Activated CD4-positive, alpha-beta T cell treated with anti-CD3 and anti-CD28 coated beads for 48 hours (primary cell): ENCODE measurements at places on chromosomes 7 and 10.

DNA sequence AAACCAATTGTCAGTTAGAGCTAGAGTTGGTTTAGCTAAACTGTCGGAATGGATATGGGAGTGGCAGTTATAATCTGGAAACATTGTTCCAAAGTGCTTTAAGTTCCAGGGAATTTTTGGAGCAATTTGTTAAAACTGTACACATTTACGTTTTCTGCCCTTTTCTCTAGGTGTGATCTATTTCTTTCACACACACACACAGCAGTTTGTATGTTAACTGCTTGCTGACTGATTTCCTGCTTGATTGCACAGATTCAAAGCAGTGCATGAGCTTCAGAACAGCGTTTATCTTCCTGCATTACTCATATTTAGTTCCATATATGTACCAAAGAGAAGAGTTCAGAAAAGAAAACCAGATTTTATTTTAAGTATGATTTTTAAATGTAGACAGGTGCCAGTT is 57.9 kb downstream of the MGMT start:
- no peak for DNase-seq

DNA sequence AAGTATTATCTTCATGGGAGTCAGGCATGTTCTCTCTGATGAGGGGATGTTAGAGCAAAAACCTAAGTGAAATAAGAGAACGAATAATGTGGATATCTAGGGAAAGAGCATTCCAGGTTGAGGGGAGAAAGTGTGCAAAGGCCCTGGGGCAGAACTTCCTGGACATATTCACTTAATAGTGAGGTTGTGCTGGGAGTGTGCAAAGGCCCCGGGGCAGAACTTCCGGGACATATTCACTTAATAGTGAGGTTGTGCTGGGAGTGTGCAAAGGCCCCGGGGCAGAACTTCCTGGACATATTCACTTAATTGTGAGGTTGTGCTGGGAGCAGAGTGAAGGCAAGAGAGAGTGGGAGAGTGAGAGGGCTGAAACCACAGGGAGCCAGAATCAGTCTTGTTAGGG is 11.8 kb downstream of the PON1 start:
- no peak for DNase-seq

GRCh38 chr7:17374654-17375053 is 76.2 kb downstream of the AHR start:
- DNase-seq = no peak

- no peak for DNase-seq
These were observed 1.1 kb downstream of the FUOM start for GRCh38 chr10:133356549-133357284.

- DNase-seq = no peak
These were observed 29.2 kb upstream of the XPNPEP1 start for GRCh38 chr10:109952526-109952925.
